ENCODE measurements at places on chromosomes 12 and 14.

GRCh38 chr14:42407153-42407552, 800.5 kb downstream of the LRFN5 start:
- DNase-seq: no peak

GRCh38 chr12:108825201-108825950, 32.0 kb downstream of the SSH1 start:
- no peak for DNase-seq

- no peak for DNase-seq
Observed at GRCh38 chr14:69481815-69482568, 2.5 kb upstream of the PLEKHD1 start.

GRCh38 chr12:538731-539539, 79.2 kb downstream of the B4GALNT3 start:
- DNase-seq: no peak

GRCh38 chr12:59115526-59115925, 195.2 kb upstream of the LRIG3 start:
- DNase-seq: no peak
